ENCODE measurements at places on chromosomes 16 and 17. TPM values are rescaled to one million over a fixed set of nuclear protein-coding genes. Genes with fewer than 3 reads are reported as not detected.

Gene LRRC37B
- 31.6 TPM for total RNA-seq

Gene CWC25
- 11.8 TPM for total RNA-seq

Gene CDC42EP4
- total RNA-seq, result 24.0 TPM

Gene PLCD3
- total RNA-seq, result 18.1 TPM

Gene KRTAP3-1
- total RNA-seq, result not detected

Gene PRSS27
- total RNA-seq, result 0.85 TPM

Gene COIL
- total RNA-seq, result 20.3 TPM

Gene MRC2
- 206 TPM for total RNA-seq

Gene HOXB5
- 0.16 TPM for total RNA-seq

Gene CIBAR2
- total RNA-seq, result not detected

Gene NPIPB13
- 3.8 TPM for total RNA-seq

Gene GJD3
- not detected for total RNA-seq

Gene PSMD3
- total RNA-seq, result 36.0 TPM

Gene GUCY2D
- not detected for total RNA-seq

Gene LONP2
- total RNA-seq, result 78.8 TPM

Gene HS3ST3A1
- 0.53 TPM for total RNA-seq

Gene KRTAP4-4
- not detected for total RNA-seq

Gene C1QTNF8
- total RNA-seq, result not detected

Gene PERCC1
- total RNA-seq, result not detected

Gene CCL14
- total RNA-seq, result 3.3 TPM

Gene MFSD11
- 69.5 TPM for total RNA-seq

Gene C16orf54
- 2.5 TPM for total RNA-seq

Gene EVPLL
- total RNA-seq, result 0.90 TPM

Measured in urinary bladder (tissue), 4 donors.